ENCODE measurements at places on chromosomes 16 and 17.

DNA sequence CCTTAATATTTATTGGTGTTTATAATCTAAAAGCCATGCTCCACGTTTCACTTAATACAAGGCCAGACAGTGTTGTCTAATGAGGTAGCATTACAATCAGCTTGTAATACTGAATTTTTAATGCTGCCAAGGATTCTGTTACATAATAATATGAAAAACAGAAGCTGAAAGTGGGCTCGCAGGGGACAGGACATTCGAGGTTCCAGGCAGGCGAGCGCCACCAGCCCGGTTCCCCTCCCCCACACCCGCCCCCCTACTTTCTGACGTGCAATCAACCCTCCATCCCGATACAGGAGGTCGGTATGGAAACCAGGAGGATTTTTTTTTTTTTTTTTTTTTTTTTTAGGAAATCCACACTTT, 6.2 kb upstream of the ZFHX3 start:
- no peak for DNase-seq

- DNase-seq: no peak
These were observed 221.1 kb downstream of the MRTFB start for GRCh38 chr16:14292051-14292825.

GRCh38 chr17:51842763-51843162, 315.8 kb downstream of the CA10 start:
- no peak for DNase-seq

DNA sequence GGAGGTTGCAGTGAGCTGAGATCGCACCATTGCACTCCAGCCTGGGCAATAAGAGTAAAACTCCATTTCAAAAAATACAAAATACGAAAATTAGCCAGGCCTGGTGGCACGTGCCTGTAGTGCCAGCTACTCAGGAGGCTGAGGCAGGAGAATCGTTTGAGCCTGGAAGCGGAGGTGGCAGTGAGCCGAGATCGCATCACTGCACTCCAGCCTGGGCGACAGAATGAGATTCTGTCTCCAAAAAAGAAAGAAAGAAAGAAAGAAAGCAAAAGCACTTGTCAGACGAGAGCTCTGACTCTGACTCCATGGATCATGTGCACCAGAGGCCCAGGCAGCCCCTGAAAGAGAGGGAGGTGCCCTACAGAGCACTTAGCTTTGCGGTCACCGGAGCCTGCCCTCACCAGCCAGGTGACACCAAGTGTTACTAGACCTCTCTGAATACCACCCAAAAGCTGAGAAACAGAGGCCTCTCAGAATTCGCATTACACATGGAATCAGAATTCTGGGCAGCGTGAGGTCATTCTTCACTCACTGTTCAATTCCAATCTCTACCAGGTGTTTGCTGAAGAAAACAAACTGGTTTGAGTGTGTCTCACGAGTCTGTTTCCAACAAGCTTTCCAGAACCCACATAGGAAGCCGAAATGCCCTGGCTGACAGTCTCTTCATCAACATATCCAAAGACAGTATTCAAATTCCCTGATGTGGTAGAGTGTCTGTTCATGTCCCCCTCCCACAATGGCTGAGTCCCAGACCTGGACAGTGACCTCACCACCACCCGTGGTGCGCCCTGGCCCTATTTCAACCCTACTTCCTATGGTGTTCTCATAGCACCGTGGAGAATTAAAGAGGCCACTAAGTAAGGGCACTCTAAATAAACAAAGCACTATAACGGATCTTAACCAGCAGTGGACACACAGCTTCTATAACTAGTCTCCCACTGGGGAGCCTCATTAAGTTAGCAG, 1.5 kb downstream of the FLCN start:
- DNase-seq: peak; percentile 45

GRCh38 chr16:19771796-19772195, 53.7 kb downstream of the IQCK start:
- peak; percentile 56 for DNase-seq

DNA sequence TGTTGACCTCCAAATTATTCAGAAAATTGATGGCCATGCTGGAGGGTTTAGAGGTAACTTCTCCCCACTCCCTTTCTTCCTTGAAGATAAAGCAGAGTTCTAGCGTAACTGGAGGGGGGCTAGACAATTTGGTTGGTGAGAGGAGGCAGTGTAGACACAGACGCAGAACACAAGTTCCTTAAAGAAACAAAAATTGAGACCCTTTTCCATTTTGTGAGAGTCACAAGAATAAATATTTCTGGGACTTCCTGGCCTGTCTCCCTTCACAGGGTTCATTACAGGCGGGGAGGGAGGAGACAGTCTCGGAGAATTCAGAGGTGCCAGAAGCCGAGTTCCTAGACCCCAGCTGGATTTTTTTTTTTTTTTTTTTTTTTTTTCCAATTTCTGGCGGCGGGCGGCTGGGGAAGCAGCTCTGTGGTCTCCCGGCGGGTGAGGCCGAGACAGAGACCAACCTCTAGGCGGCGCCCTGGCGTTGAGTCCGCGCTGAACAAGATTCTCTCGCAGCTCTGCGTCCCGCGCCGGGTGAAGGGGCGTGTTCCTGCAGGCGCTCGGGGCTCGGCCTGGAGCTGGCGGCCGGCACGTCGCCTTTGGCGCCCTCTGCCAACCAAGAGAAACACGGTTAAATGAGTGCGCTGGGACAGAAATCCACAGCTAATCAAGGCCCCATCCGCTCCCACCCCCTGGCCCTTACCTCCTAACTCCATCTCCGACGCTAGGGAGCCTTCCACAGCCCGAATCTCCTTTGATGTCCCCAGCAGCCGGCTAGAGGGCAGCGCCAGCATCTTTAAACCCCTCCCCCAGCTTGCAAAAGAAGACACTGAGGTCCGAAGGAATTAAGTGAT, 10.2 kb upstream of the HOXB9 start:
- peak; percentile 87 for DNase-seq

GRCh38 chr17:42266918-42267766, 9.0 kb downstream of the STAT5B start:
- no peak for DNase-seq

- no peak for DNase-seq
These were observed 119.0 kb upstream of the HS3ST2 start for GRCh38 chr16:22694887-22695382.

- DNase-seq: no peak
These were observed 9.5 kb upstream of the PDXDC1 start for GRCh38 chr16:14965328-14965727.

- DNase-seq: no peak
These were observed 238.8 kb downstream of the MRTFB start for GRCh38 chr16:14309906-14310305.

DNA sequence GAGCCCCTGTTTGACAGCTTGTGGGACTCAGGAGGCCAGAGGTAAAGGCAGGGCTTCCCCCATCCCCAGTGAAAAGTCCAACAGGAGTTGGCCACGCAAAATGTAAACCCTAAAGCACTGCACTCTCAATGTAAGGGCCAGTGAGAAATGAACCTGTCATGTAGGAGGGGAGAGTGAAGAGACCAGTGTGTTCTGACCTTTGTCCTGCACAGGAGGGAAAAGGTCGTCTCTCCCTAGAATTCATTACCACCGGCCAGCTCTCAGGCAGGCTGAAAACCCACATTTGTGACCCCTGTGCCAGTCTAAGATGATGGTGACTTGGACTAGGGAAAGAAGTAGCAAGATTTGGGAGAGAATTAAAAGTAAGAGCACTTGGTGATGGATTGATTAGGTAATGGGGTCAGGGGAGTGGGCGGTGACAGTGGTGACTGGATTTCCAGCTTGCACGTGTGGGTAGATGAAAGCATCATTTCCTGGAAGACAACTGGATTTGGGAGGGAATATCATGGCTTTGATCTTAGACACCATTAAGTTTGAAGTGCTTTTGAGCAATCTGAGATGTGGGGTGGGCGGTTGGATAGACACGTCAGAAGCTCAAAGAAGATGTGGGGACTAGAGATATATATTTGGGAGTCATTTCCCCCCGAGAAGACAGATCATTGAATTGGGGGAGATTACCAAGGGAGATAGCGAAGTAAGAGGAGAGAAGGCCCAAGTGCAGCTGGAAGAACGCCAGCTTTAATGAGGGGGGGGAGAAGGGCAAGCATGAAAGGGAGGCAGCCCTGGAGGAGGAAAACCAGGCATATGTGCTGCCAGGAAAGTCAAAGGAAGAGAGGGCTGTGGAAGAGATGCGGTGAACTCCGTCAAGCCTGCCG, 119.5 kb downstream of the NTN1 start:
- no peak for DNase-seq

- DNase-seq: peak; percentile 4
These were observed 2.3 kb downstream of the ORC6 start for GRCh38 chr16:46691726-46692125.

DNA sequence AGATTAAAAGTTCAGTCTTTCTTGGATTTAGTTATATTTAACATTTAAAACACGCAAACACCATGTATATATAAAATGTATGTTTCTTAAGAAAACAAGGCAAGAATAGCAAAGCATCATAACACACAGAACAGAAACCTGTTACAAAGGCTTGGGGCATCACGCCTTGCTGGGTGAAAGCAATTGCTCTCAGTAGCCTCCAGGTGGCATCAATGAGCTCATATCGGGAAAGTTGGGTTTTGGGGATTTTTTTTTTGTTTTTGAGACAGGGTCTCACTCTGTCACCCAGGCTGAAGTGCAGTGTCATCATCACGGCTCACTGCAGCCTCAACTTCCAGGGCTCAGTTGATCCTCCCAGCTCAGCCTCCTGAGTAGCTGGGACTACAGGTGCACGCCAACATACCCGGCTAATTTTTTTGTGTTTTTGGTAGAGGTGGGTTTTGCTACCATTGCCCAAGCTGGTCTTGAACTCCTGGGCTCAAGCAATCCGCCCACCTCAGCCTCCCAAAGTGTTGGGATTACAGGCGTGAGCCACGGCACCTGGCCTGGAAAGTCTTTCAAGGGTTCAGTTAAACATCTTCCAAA, 56.9 kb downstream of the CYB5D2 start:
- DNase-seq: peak; percentile 32

DNA sequence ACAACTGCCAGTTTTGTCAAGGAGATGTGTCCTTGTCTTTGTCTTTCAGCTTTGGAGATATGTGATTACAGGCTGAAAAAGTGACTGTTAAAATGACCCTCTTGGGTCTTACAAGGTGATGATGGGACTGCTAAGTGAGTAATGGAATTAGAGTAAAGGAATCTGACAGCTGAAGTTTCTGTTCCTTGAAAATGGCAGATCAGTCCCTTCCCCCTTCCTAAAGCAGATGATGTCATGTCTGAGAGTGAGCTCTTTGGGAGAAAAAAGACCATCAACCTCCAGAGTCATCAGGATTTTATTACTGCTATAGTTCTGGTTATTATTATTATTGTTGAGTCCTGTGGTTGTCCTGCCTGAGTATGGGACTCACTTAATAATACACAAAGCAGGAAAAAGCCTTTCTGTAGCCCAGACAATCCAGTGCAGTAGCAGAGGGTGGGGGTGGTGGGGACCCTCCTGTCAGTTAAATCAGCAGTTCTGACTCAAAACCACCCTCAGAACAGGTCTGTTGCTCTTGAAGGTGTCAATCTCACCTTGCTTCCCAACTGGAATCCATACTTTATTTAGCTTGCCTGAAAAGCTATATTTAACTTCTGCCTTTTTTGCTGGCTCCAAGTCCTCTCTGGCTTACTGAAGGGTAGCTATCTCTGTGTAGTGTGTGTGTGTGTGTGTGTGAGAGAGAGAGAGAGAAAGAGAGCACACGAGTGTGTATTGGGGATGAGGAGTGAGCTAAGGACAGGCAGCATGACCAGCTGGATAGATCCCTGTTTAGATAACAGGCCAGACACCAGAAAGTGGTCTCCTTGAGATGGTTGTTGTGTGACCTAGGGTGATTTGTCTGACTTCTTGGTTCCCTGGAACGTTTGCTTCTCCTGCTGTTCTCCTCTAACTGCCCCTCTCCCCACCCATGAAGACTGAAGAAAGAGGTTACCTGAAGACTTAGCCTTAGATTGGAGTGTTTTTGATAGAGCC, 4.9 kb downstream of the HROB start:
- DNase-seq: no peak

GRCh38 chr16:69564845-69565670, 708 bp upstream of the NFAT5 start:
- DNase-seq: peak; percentile 49

DNA sequence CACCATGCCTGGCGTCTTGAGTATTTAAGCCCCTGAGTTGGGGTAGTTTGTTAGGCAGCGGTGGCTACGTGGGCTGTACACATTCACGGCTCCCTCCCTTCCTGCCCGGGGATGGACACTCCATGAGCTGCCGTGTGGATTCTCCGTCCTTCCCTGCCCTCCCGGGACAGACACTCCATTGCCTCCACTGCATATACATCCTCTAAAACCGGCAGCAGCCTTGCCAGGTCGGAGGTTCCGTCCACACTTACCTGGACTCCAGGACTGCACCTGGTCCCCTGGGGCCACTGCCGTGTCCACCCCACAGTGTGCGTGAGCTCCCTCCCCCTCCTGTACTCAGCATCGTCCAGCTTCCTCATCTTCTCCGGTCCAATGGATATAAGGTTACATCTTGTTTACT, 3.5 kb upstream of the SPATA2L start:
- DNase-seq: no peak

DNA sequence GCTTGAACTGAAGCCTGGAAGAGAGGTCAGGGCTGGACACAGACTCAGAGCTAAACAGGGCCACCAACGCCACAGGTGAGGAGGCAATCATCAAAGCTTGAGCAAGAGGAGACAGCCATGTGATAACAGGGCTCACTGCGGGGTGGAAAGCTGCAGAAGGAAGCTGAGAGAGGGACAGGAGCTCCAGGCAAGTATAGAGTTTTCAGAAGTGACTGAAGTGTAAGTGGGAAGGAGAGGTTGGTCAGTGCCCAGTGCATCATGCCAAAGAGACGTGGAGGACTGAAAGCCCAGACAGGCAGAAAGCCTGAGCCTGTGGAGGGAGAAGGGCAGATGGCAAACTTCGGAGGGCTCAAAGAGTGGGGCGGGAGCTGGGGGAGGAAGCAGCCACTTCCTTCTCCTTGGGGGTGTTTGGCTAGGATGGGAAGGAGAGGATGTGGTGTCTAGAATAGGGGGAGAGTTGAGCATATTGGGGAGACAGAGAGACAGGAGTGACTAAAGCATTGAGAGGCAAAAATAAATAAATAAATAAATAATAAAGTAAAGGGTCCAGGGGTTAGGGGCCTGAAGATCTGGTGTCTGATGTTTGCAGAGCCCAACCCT, 2.6 kb downstream of the KIFC3 start:
- DNase-seq: no peak

GRCh38 chr16:8962393-8963009, 1.2 kb downstream of the USP7 start:
- peak; percentile 68 for DNase-seq

DNA sequence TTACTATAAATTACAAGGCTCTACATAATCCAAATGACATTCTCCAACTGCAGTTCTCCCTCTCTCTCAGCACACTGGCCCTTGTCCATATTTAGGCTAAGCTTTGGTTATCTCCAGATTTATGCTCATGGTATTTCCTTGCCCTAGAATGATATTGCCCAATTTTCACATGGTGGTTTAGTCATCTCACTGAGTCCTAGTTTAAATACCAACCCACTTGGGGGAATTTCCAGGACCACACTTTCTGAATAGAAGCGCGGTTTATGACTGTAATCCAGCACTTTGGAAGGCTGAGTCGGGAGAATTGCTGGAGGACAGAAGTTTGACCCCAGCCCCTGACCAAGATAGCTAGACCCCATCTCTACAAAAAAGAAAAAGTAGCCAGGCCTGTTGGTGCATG, 280.1 kb upstream of the MON1B start:
- DNase-seq: no peak

Measured in NCI-H69 (cell line).